Activated CD8-positive, alpha-beta T cell treated with anti-CD3 and anti-CD28 coated beads, Interleukin-2, amount 10 ng/mL, durations not matched to agents 7 days and 5 days (primary cell): ENCODE measurements at places on chromosomes 4 and X.

DNA sequence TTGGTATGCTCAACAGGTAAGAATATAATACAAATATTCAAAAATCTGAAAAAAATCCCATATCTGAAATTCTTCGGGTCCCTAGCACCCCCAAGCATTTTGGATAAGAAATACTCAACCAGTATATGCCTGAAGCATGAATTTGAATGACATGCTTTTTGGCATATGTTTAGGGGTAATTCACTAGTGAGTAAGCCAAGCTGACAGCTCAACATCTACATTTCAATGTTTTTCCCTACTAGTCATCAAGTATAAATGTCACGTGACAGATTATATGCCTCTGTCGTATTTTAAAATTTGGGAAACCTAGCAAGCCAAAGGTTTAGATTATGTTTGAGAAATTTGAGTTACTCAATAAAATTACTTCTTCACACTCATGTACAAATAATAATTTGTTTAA, 125.1 kb downstream of the FGF16 start:
- peaks cover 27% of the 10 kb centered on the region for H3K36me3 ChIP-seq
- H3K4me3 ChIP-seq, result no peak overlapping the region
- no peaks in the 10 kb centered on the region for H3K27me3 ChIP-seq
- H3K4me1 ChIP-seq, result no peaks in the 10 kb centered on the region
- H3K27ac ChIP-seq, result no peak overlapping the region
- no peak for DNase-seq

- H3K27ac ChIP-seq, result no peak overlapping the region
- no peak for DNase-seq
- H3K4me1 ChIP-seq, result peaks cover 24% of the 10 kb centered on the region
- H3K36me3 ChIP-seq, result peaks cover 4% of the 10 kb centered on the region
- H3K27me3 ChIP-seq, result no peaks in the 10 kb centered on the region
- no peak overlapping the region for H3K4me3 ChIP-seq
Measured at GRCh38 chr4:39051492-39051891, 10.5 kb upstream of the KLHL5 start.

- no peak for DNase-seq
- H3K36me3 ChIP-seq, result no peaks in the 10 kb centered on the region
- H3K27me3 ChIP-seq, result no peaks in the 10 kb centered on the region
- H3K4me3 ChIP-seq, result no peak overlapping the region
Measured at GRCh38 chrX:31093639-31093975, 21.8 kb upstream of the FTHL17 start.

GRCh38 chr4:40607221-40607620, 22.4 kb downstream of the RBM47 start:
- peaks cover 5% of the 10 kb centered on the region for H3K27me3 ChIP-seq
- no peak for DNase-seq
- H3K4me3 ChIP-seq, result no peak overlapping the region
- H3K36me3 ChIP-seq, result no peaks in the 10 kb centered on the region
- no peaks in the 10 kb centered on the region for H3K4me1 ChIP-seq

DNA sequence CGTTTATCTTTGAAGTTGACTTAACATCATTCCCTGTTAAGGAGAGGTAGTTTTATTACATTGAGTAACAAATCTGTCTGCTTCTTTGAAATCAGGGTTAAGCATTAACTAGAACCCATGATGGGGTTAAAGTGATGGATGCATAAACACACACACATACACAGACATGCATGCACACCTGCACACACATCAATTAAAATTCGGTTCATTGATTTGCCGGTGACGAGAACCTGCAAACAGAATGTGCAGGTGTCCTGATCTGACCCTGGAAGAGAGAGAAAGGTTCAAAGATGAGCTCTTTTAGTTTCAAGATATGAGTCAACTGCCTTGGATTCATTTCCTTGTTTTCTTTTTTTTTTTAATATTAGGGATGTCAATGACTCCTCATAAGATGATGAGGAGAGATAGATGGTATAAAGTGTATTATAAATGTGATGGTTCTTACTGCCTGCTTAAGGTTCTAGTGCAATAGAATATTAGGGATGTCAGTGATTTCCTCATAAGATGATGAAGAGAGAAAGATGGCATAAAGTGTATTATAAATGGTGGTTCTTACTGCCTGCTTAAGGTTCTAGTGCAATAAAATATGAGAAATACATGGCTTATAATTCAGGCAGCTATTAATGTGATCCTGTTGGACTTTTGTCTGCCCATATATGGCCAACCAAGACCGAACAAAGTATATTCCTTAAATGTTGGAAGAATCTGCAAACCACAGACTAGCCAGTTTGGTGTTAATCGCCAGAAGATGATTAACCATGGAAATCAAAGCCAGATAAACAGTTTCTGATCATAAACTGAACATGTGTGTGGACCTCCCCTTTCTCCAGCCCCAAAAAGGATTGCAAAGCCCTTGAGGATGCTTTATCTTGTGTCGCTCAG, 14.1 kb upstream of the CD99 start:
- H3K27me3 ChIP-seq, result no peaks in the 10 kb centered on the region
- no peak overlapping the region for H3K27ac ChIP-seq
- H3K4me1 ChIP-seq, result no peaks in the 10 kb centered on the region
- no peak overlapping the region for H3K4me3 ChIP-seq
